MG63 (cell line): ENCODE measurements at places on chromosomes 7 and 10. TPM values are rescaled to one million over a fixed set of nuclear protein-coding genes. Genes with fewer than 3 reads are reported as not detected.

Gene CYP3A5
- total RNA-seq: not detected in 2 replicates

Gene CYP2E1
- total RNA-seq: 0.99 TPM in 1 of 2 replicates, not detected in the other

Gene LAMB4
- total RNA-seq: not detected in 2 replicates

Gene GNGT1
- total RNA-seq: not detected in 2 replicates

Gene MSMB
- not detected in 2 replicates for total RNA-seq

Gene ADRB1
- not detected in 2 replicates for total RNA-seq

Gene NAT16
- not detected in 2 replicates for total RNA-seq

Gene PROSER2
- 2.1 and 3.5 TPM in 2 replicates for total RNA-seq

Gene ADRA2A
- total RNA-seq: 0.37 TPM in 1 of 2 replicates, not detected in the other

Gene ABI1
- 40.3 and 43.4 TPM in 2 replicates for total RNA-seq

Gene CPA4
- total RNA-seq: 238 and 337 TPM in 2 replicates

DNA sequence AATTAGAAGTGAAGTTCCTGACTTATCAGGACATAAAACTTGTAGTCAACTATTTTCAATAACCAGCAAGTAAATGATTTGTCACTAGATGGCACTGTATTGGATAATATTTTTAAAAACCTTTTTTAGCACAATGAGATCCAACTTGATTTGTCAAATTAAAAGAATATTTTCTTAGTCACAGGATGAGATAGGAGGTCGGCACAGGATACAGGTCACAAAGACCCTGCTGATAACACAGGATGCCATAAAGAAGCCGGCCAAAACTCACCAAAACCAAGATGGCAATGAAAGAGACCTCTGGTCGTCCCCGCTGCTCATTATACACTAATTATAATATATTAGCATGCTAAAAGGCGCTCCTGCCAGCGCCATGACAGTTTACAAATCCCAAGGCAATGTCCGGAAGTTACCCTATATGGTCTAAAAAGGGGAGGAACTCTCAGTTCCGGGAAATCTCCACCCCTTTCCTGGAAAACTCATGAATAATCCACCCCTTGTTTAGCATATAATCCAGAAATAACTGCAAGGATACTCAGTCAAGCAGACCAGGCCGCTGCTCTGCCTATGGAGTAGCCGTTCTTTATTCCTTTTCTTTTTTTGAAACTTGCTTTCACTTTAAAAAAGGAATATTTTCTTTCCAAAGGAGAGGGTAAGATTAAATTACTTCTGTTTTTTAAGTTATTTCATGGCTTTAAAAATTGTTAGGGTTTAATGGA, 255.7 kb upstream of the MKLN1 start:
- DNase-seq: peak; percentile 60

- no peak for DNase-seq
Measured at GRCh38 chr10:124916098-124916584, 25.8 kb upstream of the ZRANB1 start.

- peak; percentile 65 for DNase-seq
Measured at GRCh38 chr7:37942934-37943610, 22.6 kb downstream of the EPDR1 start.

GRCh38 chr7:142088022-142088714, 23.4 kb upstream of the MGAM2 start:
- peak; percentile 74 for DNase-seq

DNA sequence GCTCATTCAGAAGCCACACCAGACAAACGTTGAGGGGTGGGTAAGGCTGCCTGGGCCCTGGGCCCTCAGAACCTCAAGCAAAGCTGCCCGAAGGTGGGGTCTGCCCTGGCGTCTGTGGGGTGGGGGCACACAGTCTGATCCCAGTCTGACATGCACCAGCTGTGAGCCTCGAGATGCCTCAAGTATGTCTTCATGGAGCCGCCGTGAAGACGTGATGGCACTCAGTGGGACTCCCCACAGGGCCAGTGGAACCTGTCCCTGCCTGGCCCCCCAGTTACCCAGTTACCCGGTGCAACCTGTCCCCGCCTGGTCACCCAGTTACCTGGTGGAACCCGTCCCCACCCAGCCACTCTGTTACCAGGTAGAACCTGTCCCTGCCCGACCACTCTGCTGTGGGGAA, 351.2 kb downstream of the PTPRN2 start:
- DNase-seq: no peak

GRCh38 chr7:33193308-33193864, 64.0 kb downstream of the BBS9 start:
- DNase-seq: no peak

DNA sequence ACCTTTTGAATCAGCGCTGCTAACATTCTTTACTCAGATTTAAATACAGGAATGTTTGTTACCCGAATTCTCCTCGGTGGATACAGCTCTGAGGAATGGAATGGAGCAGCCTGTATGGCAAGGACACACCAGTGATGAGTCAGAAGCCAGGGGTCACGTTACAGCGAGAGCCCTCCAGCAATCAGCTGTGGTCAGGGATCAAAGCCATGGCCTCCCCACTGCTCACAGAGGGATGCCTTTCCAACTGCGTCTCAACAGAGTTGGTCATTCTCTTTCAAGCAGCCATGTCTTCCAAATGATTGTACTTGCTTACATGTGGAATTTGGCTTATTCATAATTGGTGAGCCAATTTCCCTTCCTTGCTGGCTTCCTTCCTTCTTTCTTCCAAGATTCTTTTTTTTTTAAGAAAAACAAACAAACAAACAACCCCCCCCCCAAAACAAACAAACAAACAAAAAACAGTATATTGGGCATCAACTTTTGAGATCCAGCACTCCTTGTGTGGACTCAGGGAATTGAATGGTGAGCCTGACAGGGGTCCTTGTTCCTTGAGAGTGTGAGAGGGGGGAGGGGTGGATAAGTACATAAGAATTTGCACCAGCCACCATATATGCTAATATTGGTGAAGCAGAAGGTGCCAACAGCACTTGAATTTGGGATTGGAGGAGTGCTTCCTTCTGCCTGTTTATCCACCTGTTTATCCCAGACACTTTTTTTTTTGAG, 100.2 kb downstream of the ATXN7L1 start:
- peak; percentile 96 for DNase-seq

- DNase-seq: no peak
Measured at GRCh38 chr10:103751667-103752290, 103.6 kb downstream of the SH3PXD2A start.

GRCh38 chr7:95520136-95520535, 34.4 kb downstream of the ASB4 start:
- DNase-seq: no peak

DNA sequence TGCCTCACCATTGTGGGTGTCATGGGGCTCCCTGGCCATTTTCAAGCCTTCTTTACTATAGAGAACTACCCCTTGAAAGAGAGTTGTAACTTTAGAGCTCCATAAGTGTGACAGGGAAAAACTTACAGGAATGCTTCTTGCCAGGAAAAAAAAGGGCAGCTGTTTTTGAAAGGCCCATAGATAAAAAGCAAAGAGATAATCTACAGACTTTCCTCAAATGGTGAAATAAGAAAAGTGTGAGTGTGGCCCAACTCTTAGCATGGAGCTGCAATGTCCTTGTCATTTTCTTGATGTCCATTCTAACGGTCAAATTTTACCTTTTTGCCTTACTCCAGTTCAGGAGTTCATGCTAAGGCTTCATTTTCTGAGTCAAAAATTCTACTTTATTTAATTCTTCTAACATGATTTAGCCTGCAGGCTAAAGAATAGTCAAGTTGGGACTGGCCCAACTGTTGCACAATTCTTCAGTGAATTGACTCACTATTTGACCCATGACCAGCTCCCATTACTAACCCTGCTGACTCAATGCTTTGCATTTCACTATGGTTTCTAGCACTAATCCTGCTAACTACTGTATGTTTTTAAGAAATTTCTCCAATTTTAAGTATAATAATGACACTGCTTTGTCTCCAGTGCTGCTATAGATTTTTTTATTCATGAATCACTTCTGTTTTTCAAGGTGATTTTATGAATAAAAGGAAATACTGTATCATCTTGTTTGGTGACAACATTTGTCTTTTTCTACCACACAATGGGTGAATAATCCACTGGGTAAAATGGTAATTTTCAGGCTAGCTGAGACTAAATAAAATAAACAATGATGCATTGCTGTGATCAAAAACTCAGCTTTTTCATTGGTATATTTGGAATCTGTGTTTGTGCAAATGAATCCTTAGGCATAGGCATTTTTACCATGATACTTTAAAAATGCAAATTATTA, 41.4 kb upstream of the SGCE start:
- peak; percentile 63 for DNase-seq

DNA sequence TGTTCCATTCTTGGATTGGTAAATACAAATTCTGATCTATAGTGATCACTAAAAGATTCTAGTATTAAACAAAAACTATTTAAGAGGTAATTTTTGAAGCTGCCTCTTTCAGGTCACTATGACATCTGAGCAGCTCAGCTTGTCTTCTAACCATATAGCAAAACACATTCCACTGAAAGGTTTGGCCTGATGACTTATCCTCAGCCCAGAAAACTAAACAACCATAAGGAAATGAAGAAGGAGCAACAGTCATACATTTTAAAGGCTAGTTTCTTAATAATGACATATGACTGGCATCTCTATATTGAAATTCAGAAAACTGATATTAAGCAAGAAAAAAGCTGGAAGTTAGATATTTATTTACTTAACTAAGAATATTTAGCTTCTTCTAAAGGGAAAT, 24.6 kb downstream of the NT5C2 start:
- DNase-seq: no peak

- DNase-seq: peak; percentile 64
Measured at GRCh38 chr10:78451592-78451991, 417.9 kb downstream of the RPS24 start.

- DNase-seq: no peak
Measured at GRCh38 chr10:48699011-48699627, 14.4 kb downstream of the WDFY4 start.

DNA sequence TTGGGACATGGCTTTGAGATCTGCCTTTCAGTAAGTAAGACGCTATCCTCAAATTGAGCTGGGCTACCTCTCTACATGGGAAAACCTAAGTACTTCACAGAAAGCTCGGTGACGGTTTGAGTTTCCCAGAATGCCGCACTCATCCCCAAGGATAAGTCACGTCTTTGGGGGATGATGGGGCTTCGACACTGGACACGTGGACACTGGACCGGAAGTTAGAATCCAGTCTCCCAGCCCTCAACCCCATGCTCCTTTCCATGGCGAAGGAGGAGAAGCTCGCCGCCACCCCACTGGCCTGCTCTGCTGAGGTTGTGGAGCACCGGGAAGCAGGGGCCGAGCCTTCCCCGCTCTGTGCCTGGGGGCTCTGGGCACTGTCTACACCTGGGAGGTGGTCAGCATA, 27.5 kb downstream of the PTPRE start:
- DNase-seq: no peak

DNA sequence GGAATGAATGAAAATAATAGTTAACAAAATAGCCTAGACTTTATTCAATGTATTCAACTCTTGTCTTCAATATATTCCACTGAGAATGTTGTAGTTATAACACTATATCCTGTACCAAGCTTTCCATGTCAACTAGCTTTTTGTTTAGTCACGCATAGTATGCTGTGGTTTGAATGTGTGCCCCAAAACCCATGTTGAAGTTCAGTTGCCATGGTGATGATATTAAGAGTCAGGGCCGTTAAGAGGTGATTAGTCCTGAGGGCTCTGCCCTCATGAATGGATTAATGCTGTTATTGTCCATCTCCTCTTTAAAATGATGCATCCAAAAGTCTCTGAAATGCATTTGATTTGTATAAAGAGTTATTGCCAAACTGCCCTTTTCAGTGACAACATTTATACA, 887.6 kb downstream of the NRG3 start:
- no peak for DNase-seq

DNA sequence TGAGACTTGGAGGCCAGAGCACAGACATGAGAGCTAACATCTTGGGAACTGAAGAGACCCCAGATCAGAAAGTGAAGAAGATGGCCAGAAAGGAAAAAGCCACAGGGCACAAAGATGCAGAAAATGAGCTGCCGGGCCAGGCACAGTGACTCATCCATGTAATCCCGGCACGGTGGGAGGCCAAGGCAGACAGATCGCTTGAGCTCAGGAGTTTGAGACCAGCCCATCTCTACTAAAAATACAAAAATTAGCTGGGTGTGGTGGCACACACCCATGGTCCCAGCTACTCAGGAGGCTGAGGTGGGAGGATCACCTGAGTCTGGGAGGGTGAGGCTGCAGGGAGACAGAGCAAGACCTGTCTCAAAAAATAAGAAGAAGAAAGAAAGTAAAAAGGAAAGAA, 81.4 kb upstream of the MGMT start:
- DNase-seq: peak; percentile 63

GRCh38 chr7:135316648-135317313, 83.1 kb downstream of the STRA8 start:
- no peak for DNase-seq

DNA sequence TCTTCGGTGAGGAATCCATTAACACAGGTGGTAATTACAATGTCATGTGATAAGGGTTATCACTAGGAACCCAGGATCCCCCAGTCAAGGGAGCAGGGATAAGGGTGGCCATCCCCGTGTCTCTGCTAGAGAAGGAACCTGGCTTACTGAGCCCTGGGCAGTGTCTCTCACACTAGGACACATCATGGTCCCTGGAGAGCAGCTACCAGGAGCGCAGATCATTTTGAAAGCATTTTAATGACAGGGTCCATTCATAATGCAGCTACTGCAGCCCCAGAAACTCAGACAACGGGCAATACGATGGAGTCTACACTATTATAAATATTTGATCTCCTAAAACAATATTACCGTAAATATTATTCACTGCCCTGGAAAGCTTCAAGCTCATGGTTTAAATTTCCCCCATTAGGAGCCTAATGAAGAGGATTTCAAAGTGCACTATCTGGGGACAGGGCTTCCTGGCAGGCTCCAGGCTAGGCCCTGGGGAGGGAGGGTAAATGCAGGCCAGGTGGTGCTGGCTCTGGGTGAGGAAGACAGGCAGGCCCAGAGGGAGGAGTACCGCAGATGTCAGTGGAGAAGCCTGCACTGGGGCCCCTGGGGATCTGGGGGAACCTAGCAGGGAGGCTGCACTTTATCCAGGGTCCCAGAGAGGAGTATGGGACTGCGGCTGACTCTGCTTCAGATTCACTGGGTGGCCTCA, 52.6 kb upstream of the LOXL4 start:
- no peak for DNase-seq

- DNase-seq: no peak
Measured at GRCh38 chr10:5576780-5577624, 52.2 kb downstream of the CALML3 start.

DNA sequence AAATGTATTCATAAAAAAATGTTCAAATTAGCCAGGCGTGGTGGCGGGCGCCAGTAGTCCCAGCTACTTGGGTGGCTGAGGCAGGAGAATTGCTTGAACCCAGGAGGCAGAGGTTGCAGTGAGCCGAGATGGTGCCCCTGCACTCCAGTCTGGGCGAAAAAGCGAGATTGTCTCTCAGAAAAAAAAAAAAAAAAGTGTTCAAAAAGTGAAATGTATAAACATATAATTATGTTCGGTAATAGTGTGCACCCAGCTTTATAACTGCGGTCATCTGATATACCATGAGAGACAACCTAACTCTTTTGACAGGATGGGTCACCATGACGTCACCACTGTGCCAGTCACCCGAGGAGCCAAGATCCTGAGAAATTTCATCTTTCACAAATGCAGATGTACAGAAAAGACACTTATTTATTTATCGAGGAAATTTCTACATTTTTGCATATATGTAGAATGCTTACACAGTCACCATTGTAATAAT, 594 bp upstream of the RP9 start:
- DNase-seq: peak; percentile 50

- no peak for DNase-seq
Measured at GRCh38 chr10:4676566-4676965, 149.4 kb upstream of the AKR1E2 start.
